ENCODE measurements at places on chromosomes 3 and 15.

DNA sequence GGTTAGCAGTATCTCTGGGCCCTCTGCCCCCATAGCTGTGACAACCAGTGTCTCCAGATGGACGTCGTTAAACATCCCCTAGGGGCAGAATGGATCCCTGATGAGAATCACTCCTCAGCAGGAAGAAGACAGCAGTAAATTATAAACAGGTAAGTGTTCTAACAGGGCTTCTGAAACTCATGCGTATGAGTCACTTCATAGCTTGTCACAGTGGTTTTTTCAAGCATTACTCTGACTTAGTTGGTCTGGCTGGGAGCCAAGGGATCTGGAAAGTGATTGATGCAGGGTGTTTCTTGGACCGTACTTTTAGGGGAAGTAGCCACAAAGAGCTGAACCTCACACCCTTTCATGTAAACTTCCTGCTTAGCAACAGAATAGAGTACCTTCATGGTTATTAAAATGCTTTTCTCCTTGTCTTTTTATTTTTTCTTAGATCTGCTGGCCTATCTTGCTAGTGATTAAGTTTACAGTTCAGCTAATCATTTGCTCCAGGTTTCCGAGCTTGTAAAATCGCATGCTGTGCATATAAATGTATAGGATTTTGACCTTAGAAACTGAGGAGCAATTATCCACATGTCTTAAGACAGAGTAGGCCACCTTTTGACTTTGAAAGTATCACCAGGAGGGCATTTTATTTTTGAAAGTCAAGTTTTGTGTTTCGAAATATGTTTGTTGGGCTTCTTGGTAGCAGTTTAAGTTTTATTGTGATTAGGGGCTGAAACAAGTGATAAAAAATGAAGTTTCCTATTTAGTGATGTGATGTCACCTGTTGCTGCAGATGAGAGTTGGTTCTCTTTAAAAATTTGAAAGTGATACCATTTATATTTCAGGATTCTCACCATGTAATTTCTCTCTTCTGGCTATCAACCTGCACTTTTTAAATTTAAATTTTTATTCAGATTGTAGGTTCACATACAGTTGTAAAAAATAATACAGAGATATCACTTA is 333.9 kb downstream of the PTPRG start:
- peak; percentile 57 for DNase-seq

GRCh38 chr3:51953445-51953844 is 1.7 kb upstream of the GPR62 start:
- no peak for DNase-seq

DNA sequence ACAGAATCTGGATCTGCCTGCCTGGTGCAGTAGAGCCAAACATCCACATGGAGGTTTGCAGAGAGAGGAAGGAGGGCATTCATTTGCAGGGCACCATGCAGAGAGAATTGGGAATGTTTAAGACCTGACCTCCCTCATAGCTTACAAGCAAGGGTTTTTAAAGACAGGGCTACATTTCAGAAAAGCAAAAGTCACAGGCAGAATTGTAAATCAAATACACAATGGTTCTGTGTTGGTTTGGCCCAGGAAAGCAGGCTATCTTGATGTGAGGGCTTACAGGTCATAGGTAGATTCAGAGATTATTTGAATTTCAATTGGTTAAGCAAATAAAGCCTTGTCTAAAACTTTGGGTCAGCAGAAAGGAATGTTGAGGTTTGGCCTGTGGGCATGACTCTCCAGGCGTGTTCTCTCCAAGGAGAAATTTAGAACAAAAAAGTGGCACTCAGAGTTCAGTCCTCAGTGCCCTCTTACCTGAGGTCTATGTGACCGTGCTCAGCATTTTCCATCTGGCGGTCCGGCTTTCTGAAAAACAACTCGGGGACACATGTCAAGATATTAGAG is 91.5 kb downstream of the CD47 start:
- DNase-seq: no peak

GRCh38 chr15:81291916-81292522 is 31.9 kb downstream of the STARD5 start:
- no peak for DNase-seq

GRCh38 chr3:58335652-58335947 is 2.9 kb downstream of the PXK start:
- no peak for DNase-seq

GRCh38 chr3:139425745-139426400 is 36.4 kb upstream of the COPB2 start:
- DNase-seq: no peak

DNA sequence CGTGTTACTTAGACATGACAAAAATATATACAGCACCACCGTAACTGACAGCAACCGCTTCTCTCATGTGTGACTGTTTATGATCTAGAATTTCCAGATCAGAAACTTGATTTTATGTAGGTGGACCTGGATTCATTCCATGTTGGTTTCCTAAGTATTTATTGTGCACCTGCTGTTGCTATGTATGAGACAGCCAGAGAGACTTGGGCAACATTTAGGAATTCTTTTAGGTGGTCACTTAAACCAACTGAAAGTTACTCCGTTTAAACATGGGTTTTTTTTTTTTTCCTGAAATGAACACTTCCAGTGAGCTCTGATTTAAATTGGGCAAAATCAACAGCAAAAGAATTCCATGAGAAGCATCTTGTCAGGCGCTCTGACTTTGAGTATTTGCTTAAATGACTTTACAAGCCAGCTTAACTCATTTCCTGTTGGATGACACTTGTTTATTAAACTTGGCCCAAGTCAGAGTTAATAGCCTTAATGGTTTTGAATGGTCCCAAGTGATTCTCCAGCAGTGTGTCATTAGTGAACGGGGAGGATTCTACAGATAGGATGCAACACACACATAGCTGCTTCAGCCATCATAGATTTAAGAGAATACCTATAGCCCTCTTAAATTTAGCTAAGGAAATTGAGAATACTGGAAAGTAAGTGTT is 31.8 kb downstream of the MITF start:
- DNase-seq: no peak

Measured in GM18507 (cell line).